CD4-positive, alpha-beta T cell treated with Interleukin-15 for 4 hours (primary cell): ENCODE measurements at places on chromosomes 16 and 17.

DNA sequence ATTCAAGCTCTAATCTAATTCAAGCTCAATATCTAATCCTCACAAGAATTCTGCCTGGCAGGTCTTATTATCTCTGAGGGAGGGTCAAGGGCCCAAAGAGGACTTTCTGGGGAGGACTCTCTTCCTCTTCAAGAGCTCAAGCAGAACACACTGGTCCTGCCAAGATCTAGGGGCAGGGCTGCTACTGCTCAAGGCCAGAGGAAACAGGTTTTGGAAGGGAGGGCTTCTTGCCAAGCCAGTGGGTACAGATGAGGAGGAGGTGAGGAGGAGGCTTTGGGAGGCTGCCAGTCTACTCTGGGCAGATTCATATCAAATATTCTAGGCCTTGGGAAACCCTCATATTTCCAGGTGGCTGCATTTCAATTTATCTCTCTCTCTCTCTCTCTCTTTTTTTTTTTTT lies 51.8 kb upstream of the IL34 start:
- DNase-seq, result no peak

- DNase-seq, result no peak
Measured at GRCh38 chr17:381516-381915, 28.9 kb upstream of the RPH3AL start.

DNA sequence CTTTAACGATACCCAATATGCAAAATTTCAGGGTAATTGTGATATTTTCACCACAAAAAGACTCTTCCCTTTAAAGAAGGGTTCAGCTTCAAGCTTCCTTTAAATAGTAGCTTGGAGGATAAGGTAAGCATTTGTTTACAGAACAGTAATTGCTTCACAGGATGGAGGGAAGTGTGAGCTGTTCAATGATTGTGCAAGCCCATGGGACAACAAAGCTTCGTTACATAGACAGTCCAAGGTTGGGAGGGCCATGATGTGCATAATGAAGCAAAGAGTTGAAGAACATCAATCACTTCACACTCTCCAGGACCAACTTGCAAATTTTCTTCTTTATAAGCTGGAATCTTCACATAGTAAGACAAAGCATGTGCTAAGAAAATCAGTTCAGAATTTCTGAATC lies 145.0 kb upstream of the ASIC2 start:
- DNase-seq, result no peak

GRCh38 chr16:71894229-71894920 lies 956 bp upstream of the IST1 start:
- peak; percentile 42 for DNase-seq

DNA sequence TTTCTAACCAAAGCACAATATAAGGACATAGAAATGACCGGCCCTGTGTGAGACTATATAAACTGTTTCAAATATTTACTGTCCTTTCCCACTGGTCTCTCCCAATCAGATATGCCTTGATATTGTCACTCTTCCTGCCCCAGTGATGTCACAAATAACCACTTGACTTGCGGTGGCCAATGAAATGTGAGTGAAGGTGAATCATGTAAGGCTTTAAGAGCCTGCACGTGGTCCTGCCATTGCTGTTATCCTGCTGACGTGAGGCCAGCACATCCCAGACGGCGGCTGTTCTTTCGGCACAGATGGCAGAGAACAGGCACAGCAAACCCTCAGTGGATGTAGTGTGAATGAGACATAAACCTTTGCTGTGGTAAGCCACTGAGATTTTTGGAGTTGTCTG lies 5.4 kb upstream of the KLHL11 start:
- DNase-seq, result no peak

GRCh38 chr17:13346996-13347762 lies 254.6 kb downstream of the HS3ST3A1 start:
- DNase-seq, result no peak

GRCh38 chr16:997440-998051 lies 16.0 kb downstream of the SOX8 start:
- DNase-seq, result peak; percentile 84

GRCh38 chr16:84143784-84144199 lies 1.2 kb downstream of the HSDL1 start:
- DNase-seq, result no peak

DNA sequence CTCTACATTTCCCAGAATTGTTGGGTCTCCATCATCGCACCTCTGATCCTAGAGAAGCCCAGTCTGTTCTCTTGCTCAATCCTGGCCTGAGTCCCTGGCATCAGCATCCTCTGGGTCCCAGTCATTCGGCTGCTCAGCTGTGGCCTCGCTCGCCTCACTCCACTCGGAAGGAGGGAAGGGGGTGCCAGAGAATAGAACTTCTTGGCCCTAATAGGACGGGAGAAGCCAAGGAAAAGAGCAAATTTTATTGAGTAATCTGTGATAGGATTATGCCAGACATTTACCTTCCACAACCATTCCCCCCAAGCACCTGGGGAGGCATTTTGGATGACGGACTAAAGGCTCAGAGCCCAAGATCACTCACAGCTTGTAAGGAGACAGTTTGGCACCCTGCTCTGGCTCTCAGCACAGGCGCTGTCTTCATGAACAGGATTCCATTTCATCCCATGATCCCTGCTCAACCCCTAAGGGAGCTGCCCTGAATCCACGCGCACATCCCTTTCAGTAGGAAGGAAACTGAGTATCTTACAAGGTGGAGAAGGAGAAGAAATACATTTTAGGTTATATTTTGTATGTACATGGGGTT lies 498 bp upstream of the CLEC10A start:
- DNase-seq, result no peak

DNA sequence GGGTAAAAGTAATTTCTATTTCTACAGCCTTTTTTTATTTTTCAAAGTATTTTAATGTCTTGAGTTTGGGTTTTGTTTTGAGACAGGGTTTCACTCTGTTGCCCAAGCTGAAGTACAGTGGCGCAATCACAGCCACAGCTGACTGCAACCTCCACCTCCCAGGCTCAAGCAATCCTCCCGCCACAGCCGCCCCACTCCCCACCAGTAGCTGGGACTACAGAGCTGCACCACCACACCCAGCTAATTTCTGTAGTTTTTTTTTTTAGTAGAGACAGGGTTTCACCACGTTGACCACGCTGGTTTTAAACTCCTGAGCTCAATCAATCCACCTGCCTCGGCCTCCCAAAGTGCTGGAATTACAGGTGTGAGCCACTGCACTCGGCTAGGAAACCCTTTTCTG lies 44.0 kb downstream of the TUBD1 start:
- peak; percentile 21 for DNase-seq

DNA sequence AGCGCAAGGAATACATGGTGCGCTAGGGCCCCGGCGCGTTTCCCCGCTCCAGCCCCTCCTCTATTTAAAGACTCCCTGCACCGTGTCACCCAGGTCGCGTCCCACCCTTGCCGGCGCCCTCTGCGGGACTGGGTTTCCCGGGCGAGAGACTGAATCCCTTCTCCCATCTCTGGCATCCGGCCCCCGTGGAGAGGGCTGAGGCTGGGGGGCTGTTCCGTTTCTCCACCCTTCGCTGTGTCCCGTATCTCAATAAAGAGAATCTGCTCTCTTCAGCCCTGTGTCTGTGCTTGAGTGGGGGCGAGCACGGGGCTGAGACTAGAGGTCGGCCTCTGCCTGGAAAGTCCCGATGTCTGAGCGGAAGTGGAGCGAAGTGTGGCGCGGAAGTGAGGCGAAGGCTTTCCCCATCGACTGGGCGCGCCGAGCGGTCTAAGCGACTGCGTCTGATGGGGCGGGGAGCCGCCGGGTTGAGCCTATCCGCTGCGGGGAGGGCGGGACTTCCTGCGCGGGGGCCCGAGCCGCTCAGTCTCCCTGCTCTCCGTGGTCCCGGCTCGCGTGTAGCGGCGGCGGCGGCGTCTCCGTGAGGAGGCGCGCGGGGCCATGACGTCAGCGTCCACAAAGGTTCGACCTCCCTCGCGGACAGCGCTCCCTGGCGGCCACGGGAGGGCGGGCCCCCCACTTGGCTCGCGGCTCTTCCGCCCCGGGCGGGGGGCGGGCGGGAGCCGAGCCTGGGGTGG lies 2.0 kb downstream of the RNASEK start:
- peak; percentile 98 for DNase-seq

DNA sequence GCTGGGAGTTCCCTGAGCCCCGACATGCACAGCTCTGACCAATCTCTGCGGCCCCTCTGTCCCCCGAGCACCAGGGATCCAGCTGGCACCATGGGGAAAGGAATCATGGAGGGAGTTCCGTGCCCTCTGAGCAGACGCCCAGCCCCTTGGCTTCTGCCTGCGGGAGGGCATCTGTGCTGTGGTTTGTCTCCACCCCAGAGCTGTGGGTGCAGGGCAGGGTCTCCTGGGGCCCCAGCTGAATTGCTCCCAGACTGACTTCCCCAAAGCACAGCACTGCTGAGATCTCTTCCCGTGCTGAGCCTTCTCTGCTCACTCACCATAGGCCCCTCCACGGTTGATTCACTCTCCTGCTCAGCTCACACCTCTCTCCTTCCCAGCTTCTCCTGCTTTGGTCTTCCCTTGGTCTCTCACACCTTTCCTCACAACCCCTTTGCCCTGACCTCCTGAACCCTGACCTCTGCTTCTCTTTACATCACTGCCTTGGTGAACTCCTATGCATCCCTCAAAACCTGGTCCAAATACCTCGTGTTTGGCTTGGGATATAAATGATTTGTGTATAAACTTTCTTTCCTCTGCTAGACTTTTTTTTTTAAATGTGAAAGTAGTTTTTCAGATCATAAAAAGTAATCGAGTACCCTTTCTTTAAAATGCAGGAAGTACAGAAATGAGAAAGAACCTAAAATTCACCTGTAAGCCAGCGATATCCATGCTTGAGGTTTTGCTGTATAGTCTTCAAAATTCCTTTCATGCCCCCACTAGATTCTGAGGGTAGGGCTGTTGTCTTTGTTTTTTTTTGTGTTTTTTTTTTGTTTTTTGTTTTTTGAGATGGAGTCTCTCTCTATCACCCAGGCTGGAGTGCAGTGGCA lies 265.3 kb downstream of the SEC14L1 start:
- no peak for DNase-seq

DNA sequence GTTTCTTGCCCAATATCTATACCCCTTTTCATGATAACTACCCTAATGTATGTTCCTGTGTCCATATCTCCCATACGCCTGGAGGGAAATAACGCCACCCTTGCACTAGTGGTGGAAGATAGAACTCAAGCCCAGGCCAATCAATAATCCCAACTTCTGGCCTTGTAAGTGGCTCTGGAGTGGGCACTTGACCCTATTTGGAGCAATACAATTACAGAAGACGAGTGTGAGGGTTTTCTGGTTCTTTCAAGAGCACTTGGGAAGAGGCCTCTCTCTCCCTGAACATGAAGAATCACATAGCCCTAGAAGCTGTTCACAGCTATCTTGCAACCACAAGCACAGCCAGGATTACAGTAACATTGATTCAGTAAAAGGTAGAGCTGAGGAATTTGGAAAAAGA lies 217.9 kb downstream of the RAB11FIP4 start:
- DNase-seq, result no peak

DNA sequence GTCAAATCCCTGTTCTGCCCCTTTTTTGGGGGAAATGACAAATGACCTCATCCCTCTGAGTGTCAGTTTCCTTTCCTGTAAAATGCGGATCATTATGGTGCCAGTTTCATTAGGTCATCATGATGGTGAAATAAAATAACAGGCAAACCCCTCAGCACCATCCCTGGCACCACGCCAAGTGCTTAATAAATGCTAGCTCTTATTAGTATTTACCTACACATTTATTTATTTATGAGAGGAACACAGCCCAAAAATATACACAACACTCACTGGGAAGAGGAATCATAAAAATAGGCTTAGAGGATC lies 28.6 kb upstream of the GPRC5B start:
- no peak for DNase-seq

- no peak for DNase-seq
Measured at GRCh38 chr17:82327289-82327688, 6.3 kb downstream of the SECTM1 start.

DNA sequence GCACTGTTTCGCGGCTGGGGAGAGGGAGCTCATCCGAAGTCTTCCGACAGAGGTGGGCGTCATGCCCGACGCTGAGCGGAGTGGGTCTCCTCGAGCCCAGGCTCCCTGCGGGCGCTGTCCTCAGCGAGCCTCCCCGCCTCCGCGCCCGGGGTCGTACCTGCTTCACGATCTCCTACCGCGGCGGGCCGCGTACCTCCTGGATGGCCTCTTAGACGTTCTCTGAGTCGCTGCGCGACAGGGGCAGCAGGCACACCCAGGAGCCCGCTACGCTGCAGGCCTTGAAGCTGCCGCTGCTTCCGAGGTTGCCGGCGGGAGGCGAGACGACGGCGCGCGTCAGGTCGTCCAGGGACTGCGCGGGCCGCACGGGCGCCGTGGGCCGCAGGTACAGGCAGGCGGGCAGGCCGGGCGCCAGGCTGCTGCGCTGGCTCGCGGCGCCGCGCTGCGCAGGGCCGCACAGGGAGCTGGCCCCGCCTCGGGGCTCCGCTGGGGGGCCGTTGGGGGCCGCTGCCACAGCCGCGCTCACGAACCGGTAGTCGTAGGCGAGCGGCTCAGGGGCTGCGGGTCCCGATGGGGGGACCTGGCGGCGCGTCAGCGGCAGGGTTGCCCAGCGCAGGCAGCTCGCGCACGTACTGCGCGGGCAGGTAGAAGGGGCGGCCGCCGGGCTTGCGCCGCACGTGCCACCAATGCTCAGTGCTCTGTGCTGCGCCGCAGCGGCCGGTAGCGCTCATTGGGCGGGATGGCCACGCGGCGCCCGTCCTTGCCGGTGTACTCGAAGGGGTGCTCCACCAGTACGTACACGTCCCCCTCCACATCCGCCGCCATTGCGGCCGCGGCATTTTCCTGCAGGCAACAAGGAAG lies 116.4 kb upstream of the SMURF2 start:
- no peak for DNase-seq

GRCh38 chr16:35365675-35366074 lies 1906.3 kb downstream of the TP53TG3F start:
- DNase-seq, result no peak

DNA sequence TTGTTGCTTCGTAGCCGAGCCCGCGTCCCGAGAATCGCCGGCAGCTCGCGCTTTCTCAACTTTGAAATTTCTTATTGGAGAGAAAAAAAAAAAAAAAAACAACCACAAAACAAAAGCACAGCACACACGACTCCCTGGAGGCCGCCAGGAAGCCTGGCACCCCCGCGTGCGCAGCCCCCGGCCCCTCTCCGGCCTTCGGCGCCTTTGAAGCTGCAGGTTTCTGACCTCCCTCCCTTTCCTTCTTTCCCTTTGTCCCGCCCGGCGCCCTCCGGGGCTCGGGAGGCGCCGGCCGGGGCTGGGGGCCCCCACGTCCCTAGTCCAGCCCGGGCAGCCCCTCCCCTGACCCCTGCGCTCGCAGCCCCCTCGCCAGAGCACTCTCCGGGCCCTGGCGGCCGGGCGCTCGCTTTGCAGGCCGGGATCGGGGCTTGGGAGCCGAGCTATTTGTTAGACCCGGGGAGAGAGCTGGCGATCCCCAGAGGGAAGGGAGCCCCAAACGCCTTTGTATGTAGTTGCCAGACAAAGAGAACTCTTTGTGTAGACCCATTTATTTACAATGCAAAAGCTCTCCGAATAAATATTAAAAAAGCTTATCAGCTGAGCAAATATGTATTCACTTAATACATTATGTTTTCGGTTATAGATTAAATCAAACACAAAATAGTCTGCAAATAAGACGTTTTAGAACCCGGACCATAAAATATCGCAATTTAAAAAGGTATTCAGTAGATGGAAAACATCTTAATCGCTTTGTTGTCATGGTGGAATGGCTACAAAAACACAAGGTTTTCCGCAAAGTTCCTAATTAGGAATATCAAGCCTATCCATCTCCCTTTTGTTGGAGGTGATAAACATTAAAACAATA lies 2.3 kb downstream of the BAHCC1 start:
- no peak for DNase-seq
